Cortex of kidney (tissue), 1 donor: ENCODE measurements at places on chromosomes 6 and 20.

DNA sequence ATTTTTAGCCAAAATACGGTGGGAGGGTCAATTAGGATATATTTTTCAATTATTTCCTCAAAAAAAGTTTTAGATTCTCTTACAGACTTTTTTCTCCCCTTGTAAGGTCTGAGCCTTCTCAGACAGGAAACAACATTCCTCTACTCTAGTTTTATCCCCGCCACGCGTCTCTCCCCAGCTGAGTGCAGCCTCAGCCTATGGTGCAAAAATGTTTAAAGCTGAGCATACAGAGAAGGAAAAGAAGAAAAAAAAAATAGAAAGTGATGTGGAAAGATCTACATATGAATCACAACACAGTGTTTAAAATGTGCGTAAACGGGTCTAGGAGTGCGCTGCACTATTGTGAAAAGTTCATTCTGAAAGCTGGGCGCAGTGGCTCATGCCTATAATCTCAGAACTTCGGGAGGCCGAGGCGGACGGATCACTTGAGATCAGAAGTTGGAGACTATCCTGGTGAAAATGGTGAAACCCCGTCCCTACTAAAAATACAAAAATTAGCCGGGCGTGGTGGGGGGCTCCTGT, 159.0 kb downstream of the TRIM27 start:
- DNase-seq: no peak

DNA sequence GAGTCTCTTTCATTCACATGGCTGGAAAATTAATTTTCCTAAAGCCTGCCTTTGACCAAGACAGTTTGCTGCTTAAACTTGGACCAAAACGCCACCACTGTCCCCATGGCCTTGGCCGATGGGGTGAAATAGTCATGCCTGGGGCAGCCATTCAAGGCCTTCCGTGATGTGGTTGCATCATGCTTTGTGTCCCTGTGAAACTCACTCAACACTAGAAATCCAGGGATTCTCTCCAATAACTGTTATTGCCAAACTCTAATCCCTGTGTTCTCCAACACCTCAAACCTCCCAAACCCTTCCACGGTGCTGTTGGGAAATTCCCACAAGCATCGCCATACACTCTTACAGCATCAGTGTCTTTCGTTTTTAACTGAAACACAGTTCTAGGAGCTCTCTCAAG, 1.4 kb upstream of the TXNDC5 start:
- no peak for DNase-seq

DNA sequence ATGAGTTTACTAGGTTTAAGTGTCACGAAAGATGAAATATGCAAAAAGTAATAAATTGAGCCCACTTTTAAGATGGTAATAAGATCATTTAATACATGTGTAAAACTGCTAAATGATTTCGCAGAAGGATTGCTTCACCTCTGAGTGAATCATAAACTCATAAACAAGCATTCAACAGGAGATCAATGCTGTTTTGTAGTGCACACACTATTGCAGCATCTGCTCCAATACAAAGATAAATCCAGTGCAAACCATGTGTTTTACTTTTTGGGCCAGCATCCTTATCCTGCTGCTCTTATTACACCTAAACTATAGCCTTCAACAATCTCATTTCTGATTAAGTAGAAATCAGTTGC, 400.1 kb downstream of the NKAIN2 start:
- no peak for DNase-seq

GRCh38 chr20:24297993-24298392, 171.4 kb upstream of the SYNDIG1 start:
- DNase-seq: no peak

DNA sequence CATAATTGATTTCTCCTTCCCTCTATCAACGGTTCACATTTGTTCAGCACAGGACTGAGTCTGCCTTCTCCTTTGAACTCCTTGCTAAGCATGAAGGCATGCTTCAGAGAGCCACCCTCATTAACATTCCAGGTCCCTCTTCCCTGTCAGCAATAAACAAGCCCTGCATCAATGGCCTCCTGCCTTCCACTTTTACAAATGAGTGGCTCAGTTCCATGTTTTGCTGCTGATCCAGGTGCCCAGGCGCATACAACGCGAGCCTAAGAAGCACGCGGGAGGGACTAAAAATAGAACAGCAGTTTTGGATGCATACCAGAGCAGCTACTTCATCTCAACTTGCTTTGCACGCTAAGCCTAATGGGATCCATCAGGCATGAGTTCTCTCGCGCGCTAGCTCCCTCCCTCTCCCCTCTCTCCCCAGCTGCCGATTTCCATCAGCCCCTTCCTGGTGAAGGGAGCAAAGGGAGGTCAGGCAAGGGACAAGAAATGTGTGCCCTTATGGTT, 53.4 kb downstream of the TRAF3IP2 start:
- no peak for DNase-seq
